ENCODE measurements at places on chromosomes 7 and 10. TPM values are rescaled to one million over a fixed set of nuclear protein-coding genes. Genes with fewer than 3 reads are reported as not detected.

DNA sequence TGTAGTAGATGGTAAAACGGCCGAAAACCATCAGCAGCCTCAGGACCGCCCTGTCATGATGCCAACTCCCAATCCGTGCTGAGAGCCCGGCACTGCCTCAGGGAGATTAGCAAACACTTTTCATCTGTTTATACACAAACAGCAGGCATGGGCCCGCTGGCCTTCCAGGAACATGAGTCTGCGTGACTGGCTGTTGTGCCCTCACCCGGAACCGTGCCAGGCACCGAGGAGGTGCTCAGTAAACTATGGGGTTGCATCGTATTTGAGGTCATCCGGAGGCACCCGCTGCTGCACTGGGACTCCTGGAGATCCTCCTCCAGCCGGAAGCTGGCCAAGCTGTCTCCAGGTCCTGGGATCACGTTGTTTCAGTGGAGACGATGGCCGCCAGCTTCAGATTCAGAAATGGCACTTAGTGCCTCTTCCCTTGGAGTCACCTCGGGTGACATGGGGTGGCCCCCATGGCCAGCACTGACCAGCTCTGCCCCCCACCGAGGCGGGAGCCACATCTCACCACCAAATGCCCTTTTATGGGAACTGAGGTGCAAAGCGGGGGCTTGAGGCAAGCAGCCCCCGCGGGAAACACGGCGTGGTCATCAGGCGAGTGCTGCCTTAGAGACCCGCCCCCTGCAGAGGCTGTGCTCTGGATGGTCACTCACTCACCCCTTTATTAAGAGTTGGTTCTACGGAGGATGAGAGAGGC is 585.9 kb downstream of the PTPRN2 start:
- H3K4me3 ChIP-seq = no peak overlapping the region
- H3K4me1 ChIP-seq = no peaks in the 10 kb centered on the region
- H3K36me3 ChIP-seq = no peaks in the 10 kb centered on the region
- no peak overlapping the region for H3K27ac ChIP-seq
- no peaks in the 10 kb centered on the region for H3K27me3 ChIP-seq

The GPR85 gene
- 0.23 TPM for total RNA-seq

GRCh38 chr10:94361171-94361794 is 1.5 kb downstream of the NOC3L start:
- no peak overlapping the region for H3K27ac ChIP-seq
- no peaks in the 10 kb centered on the region for H3K36me3 ChIP-seq
- no peaks in the 10 kb centered on the region for H3K27me3 ChIP-seq
- peak overlapping the region; percentile 73 for H3K4me3 ChIP-seq
- H3K4me1 ChIP-seq = peaks cover 5% of the 10 kb centered on the region

GRCh38 chr7:47571331-47572093 is 10.4 kb downstream of the TNS3 start:
- H3K27ac ChIP-seq = peak overlapping the region; percentile 77
- no peaks in the 10 kb centered on the region for H3K36me3 ChIP-seq
- no peaks in the 10 kb centered on the region for H3K27me3 ChIP-seq
- DNase-seq = peak; percentile 70
- peak overlapping the region; percentile 22 for H3K4me3 ChIP-seq

- no peak for DNase-seq
- no peak overlapping the region for H3K27ac ChIP-seq
- H3K36me3 ChIP-seq = no peaks in the 10 kb centered on the region
- H3K4me1 ChIP-seq = no peaks in the 10 kb centered on the region
- no peaks in the 10 kb centered on the region for H3K27me3 ChIP-seq
Measured at GRCh38 chr7:23709081-23709750, 803 bp upstream of the STK31 start.

All from ovary (tissue), 10 donors.